NCI-H2029 (cell line): ENCODE measurements at places on chromosomes 11 and 22.
A peak's percentile ranks its signal among the peaks of the same experiment; 100 is the strongest.

DNA sequence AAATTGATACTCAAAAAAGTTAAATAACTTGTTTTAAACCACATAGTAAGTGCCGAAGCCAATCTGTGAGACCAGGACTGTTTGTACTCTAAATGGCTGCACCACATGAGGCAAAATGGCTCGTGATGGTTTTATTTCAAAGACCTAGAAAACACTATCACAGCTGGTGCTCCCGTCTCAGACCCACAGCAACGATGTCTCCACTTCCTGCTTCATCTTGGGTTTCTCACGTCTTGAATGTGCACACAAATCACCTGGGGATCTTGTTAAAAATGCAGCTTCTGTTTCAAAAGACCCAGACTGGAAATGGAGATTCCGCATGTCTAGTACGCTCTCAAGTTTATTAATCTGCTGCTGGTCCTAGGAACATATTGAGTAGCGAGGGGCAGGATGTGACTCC, 1.2 kb downstream of the CD3E start:
- DNase-seq: no peak

GRCh38 chr11:44970293-44970692, 19.6 kb upstream of the TP53I11 start:
- DNase-seq: no peak

DNA sequence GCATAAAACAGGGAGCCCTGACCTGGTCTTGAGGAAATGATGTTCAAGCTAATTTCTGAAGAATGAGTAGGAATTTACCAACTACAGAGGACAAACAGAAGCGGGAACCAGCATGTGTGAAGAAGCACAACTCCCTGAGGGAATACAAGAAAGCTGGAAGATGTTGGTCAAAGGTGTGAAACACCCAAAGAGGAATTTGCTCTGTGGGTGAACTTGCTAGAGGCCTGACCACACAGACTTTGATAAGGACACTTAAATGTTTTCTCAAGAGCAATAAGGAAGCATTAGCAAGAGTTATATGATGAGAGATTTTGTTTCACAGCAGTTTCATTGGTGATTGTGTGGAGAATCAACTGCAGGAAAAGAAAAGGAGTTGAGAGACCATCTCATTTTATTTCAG, 17.6 kb downstream of the SLC5A12 start:
- DNase-seq: no peak

DNA sequence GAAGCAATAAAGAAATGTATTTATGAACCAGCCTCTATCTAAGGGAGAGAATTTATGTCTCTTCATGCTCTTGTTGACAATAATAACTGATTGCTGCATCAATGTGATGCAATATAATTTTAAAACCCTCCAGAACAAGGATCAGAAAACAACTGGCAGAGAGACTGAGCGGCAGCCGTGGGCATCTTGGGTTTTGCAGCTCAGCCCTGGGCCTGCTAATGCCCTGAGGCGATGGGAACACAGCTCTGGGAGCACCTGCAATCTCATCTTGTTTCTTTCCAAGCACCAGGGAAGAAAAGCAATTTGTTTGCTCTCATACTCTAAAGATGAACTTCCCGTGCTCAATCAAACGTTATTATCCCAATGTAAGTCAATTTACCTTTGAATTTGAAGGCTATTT, 245.7 kb downstream of the ST3GAL4 start:
- no peak for DNase-seq

- DNase-seq: no peak
Measured at GRCh38 chr11:23586173-23586572, 725.9 kb upstream of the CCDC179 start.

GRCh38 chr11:65589444-65590239, 6.0 kb downstream of the KCNK7 start:
- no peak for DNase-seq

GRCh38 chr22:29702931-29703501, 16.8 kb upstream of the CABP7 start:
- DNase-seq: no peak

DNA sequence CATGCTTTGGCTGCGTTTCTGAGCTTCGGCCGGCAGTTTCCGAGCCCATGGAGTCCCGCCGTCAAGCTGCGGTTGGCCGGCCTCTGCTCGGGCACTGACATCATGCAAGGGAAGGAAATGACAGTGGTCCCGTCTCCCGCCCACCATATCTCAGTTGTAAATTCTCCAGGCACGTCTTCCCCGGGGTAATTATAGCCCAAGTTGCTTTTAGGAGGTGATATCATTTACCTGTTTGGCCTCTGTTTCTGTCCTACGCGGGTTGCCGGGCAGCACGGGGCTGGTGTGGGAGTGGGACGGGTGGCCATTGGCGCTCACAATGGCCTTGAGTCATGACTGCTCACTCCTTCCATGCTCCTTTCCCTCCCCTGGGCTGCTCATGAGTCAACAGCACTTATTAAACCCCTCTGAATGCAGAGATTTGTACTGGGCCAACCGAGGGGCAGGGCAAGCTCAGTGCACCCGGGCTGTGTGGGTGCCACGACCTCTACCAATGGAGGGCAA, 4.2 kb upstream of the ANO1 start:
- no peak for DNase-seq

GRCh38 chr11:45456686-45457085, 170.5 kb upstream of the SYT13 start:
- DNase-seq: no peak

- no peak for DNase-seq
Measured at GRCh38 chr22:48422900-48423480, 1404.7 kb downstream of the BRD1 start.

DNA sequence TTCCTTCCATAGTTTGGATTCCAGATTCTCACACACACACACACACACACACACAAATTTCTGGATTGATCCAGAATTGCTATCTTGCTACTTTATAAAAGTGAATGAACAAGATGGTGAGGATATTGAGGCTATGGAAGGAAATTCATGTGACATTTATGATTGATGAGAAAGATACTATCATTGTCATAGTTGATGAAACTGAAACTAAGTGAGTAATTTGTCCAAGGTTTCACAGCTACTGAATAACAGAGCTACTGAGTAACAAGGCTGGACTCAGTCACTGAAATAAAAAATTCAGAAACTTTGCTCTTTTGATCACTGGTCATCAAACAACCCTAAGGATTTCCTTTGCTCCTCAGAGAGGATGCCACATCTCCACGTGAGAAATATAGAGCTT, 16.2 kb downstream of the OR5D16 start:
- no peak for DNase-seq

GRCh38 chr11:119745112-119745511, 16.1 kb upstream of the NECTIN1 start:
- no peak for DNase-seq

GRCh38 chr11:72326151-72326848, 82.3 kb upstream of the PHOX2A start:
- DNase-seq: no peak

GRCh38 chr11:67632175-67632981, 2.6 kb upstream of the NUDT8 start:
- DNase-seq: peak; percentile 26

DNA sequence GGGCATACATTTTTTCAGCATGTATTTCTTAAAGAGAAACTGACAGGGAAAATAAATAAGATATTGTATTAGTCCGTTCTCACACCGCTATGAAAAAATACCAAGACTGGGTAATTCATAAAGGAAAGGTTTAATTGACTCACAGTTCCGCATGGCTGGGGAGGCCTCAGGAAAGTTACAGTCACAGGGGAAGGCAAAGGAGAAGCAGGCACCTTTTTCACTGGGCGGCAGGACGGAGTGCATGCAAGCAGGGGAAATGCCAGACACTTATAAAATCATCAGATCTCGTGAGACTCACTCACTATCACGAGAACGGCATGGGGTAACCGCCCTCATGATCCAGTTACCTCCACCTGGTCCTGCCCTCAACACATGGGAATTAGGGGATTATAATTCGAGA, 44.2 kb downstream of the PPFIA1 start:
- DNase-seq: no peak

- DNase-seq: no peak
Measured at GRCh38 chr11:33959855-33960400, 68.1 kb upstream of the LMO2 start.

DNA sequence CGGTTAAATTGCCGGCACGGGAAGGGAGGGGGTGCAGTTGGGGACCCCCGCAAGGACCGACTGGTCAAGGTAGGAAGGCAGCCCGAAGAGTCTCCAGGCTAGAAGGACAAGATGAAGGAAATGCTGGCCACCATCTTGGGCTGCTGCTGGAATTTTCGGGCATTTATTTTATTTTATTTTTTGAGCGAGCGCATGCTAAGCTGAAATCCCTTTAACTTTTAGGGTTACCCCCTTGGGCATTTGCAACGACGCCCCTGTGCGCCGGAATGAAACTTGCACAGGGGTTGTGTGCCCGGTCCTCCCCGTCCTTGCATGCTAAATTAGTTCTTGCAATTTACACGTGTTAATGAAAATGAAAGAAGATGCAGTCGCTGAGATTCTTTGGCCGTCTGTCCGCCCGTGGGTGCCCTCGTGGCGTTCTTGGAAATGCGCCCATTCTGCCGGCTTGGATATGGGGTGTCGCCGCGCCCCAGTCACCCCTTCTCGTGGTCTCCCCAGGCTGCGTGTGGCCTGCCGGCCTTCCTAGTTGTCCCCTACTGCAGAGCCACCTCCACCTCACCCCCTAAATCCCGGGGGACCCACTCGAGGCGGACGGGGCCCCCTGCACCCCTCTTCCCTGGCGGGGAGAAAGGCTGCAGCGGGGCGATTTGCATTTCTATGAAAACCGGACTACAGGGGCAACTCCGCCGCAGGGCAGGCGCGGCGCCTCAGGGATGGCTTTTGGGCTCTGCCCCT, 529 bp upstream of the CCND1 start:
- DNase-seq: no peak

DNA sequence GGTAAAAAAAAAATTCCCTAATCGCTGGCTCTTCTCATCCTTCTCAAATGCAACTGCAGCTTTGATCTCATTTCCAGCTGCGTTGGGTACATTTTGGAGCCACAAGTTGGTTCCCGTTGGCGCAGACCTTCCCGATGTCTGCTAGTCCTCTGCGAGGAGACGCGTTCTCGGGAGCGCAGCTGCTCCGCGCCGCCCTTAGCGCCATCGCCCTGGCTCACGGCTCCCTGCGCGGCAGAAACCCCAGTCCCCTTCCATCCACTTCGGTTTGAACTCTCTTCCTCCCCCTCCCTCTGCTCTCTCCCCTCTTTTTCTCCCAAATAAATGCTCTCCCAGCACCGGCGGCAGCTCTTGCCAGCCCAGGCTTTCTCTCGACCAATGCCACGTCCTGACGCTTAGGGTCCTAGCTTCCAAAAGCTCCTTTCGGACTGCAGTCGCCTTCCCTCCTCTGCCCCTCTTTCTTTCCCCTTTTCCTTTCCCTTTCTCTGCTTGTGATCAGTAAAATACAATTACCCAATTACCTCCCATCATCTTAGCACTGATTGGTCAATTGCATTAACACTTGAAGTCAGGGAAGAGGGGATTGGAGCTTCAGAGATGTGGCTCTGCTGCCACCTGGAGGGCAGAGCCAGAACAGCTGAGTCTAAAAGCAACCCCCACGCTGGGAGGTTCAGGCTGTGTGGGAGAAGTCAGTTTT, 1165.7 kb downstream of the LRRC4C start:
- peak; percentile 50 for DNase-seq

- no peak for DNase-seq
Measured at GRCh38 chr22:22800716-22801115, 86.9 kb upstream of the IGLL5 start.

- no peak for DNase-seq
Measured at GRCh38 chr11:131827430-131827829, 457.0 kb downstream of the NTM start.
